ENCODE measurements at places on chromosomes 4 and X. TPM values are rescaled to one million over a fixed set of nuclear protein-coding genes. Genes with fewer than 3 reads are reported as not detected.

Gene YIPF7
- total RNA-seq, result not detected

Gene SERTM2
- 0.35 TPM for total RNA-seq

GRCh38 chr4:5730993-5731990, 20.3 kb downstream of the EVC start:
- DNase-seq, result no peak

Gene IGSF1
- total RNA-seq, result 1.4 TPM

GRCh38 chrX:12239356-12240082, 101.2 kb downstream of the FRMPD4 start:
- DNase-seq, result no peak

Gene TMEM271
- not detected for total RNA-seq

All from kidney (tissue), 22 donors.